ENCODE measurements at places on chromosomes 16 and 17.

DNA sequence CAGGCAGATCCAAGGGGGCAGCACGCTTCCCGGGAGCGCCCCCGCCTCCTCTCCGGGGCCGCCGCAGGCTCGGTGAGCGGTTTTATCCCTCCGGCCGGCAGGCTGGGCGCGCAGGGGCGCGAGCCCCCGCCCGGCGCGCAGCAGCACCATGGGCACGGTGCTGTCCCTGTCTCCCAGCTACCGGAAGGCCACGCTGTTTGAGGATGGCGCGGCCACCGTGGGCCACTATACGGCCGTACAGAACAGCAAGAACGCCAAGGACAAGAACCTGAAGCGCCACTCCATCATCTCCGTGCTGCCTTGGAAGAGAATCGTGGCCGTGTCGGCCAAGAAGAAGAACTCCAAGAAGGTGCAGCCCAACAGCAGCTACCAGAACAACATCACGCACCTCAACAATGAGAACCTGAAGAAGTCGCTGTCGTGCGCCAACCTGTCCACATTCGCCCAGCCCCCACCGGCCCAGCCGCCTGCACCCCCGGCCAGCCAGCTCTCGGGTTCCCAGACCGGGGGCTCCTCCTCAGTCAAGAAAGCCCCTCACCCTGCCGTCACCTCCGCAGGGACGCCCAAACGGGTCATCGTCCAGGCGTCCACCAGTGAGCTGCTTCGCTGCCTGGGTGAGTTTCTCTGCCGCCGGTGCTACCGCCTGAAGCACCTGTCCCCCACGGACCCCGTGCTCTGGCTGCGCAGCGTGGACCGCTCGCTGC, 832 bp downstream of the CDK5R1 start:
- no peak for DNase-seq

DNA sequence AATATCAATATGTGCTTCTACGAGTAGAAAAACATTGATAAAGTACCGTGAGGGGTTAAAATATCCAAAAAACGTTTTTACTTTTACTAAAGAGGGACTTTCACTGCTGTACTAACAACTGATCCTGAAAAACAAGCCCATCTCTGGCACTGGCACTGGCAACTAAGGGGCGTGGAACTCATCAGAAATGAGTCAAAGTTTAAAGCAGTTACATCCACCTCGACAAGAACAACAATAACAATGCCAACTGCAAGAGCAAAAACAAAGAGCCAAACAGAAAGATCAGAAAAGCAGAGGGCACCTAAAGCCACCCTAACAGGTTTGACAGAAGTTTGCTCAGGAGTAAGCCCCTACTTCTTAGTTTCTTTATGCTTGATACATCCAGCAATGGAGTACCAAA, 13.1 kb downstream of the MBTPS1 start:
- DNase-seq, result no peak

GRCh38 chr16:67388191-67388590, 5.1 kb downstream of the TPPP3 start:
- no peak for DNase-seq

- DNase-seq, result no peak
These were observed 366.3 kb upstream of the XYLT1 start for GRCh38 chr16:17836868-17837602.

Measured in CMK (cell line).